ENCODE measurements at places on chromosomes 12 and 14. TPM values are rescaled to one million over a fixed set of nuclear protein-coding genes. Genes with fewer than 3 reads are reported as not detected.

GRCh38 chr12:68585966-68586365 is 24.7 kb upstream of the RAP1B start:
- no peak for DNase-seq

DNA sequence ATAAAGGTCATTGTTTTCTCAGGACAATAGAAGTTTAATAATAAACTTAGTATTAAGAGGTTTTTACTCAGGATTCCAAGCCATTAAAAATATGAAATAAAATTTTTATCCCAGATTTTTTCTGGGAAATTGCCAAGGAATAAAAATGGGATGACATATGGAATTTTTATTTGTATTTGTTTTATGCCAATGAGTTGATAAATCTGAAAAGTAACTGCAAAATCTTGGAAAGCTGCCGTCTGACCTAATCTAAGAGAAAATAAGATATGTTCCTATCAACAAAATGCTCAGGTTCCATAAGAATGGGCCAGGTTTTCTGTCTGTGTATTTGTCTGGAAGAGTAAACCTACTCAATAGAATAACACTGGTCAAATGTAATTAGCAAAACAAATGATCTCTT is 22.2 kb upstream of the KERA start:
- DNase-seq, result no peak

GRCh38 chr12:68896881-68897540 is 36.0 kb downstream of the CPM start:
- DNase-seq, result no peak

The ACOT6 gene
- not detected for total RNA-seq

The KRT2 gene
- total RNA-seq, result not detected

DNA sequence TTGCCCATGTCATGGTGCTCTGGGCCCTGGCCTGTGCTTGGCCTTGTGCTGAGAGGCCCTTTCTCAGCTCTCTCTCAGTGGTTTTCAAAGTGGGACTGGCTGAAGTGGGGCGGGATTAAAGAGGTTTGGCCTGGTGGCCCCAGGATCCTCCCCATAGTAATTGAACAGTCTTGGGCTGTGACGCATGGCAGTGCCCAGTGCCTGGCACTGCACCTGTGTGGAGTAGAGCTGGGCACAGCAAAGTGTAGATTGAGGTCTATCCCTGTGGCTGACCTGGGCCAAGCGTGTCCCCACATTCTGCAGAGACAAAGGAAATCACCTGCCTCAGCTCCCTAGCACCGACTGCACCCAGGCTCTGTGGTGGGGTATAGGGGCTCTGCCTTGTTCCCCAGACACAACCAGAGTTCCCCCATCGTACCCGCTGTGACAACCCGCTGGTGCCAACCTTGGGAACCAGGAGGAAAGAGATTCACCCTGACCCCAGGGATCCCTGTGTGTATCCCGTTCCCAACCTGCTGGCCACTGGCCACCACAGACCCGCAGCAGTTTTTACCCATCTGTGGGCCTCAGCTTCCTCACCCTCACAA is 9.9 kb upstream of the CYP46A1 start:
- DNase-seq, result no peak

The PTPRB gene
- total RNA-seq, result 112 TPM

DNA sequence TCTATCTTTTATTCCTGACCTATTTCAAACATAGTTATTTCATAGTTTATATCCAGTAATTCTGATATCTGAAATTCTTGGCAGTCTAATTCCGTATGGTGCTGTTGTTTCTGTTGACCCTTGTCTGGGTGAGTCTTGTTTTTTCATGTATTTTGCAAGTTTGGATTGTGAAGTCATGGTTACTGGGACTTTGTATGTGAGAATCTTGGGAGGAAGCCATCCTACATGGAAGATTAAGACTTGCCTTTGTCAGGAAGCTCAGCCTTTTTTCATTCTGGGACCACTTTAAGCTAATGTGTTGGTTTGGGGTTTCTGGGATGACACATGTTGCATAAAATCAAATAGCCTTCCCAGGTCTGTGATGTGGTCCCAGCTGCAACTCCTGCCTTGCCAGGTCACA is 191.6 kb upstream of the E2F7 start:
- DNase-seq, result no peak

DNA sequence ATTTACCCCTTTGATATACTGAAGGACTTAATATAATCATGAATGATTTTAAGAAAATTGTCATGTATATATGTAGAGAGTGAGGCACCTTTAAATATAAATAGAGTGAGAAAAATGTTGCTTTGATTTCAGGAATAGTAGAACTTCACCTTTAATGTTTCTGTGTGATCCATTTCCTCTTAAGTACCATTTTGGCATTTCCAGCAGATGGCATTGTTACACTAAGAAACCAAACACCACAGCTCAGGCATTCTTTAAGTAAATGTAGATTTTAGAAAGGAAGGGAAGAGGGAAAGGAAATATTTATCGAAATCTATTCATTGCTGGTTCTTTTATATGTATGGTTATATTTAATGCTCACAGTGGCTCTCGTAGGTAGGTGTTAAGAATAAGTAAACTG is 556.7 kb upstream of the FBXO33 start:
- DNase-seq, result peak; percentile 2

The NOXRED1 gene
- total RNA-seq, result 0.20 TPM

DNA sequence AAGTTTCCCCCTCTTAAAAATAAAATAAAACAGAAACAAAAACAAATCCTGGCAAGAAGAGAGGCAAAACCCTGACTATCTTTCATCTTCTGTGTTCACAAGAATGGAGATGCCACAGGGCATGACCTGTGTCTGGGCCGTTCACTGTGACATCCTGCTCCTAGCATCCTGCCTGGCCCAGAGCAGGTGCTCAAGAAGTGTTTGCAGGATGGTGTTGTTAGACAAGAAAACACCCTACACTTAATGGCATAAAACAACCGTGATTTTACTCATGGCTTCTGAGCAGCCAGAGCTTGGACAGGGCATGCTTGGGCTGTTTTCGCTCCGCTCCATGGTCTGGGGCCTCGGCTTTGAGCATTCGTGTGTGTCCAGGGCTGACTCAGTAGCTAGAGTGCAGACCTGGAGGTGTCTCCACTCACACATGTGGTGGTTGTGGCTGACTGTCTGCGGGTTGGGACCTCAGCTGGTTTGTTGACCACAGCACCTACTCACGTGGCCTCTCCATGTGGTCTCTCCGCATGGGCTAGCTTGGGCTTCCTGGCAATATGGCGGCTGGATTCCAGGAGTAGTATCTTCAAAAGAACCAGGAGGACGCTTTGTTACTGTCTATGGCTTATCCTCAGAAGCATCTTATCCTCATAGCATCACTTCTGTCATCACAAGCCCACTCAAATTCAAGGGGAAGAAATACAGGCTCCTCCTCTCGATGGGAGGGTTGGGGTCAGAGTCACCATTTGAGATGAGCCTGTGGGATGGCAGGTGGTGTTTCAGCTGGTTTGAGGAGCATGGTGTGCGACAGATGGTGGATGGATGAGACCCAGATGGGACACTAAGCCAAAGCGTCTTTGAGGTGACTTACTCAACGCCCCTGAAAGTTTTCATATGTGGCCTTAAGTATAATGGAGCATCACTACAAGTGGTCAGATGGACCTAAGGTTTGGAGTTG is 33.2 kb upstream of the FZD10 start:
- DNase-seq, result no peak

DNA sequence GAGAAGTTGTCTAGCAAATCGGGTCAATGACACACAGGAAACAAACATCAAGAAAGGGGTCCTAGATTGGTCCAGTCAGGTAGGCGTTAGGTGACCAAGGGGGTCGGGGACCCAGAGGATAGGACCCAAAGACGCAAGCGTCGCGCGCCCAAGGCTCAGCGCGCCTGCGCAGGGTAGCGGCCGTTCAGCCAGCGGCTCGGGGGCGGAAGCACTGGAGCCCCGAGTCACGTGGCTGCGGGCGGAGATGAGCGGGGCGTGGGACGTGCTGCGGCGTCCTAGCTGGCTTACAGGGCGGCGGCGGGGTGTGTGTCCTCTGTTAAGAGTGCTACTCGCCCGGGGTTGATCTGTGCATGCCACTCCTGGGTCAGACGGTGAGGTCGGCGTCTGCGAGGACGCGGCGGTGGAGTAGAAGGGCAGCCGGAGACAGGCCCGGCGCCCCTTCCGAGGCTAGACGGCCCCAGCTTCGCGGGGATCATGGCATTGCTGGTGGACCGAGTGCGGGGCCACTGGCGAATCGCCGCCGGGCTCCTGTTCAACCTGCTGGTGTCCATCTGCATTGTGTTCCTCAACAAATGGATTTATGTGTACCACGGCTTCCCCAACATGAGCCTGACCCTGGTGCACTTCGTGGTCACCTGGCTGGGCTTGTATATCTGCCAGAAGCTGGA is at the start of gene SLC35E3:
TSS of gene SLC35E3 (plus strand) at position 273 of the 668 bp plus-strand sequence. CDS start at position 475, 202 bp downstream.
- peak; percentile 91 for DNase-seq

The SMAGP gene
- total RNA-seq, result 9.8 TPM

GRCh38 chr12:8566525-8566924 is 25.8 kb upstream of the CLEC4E start:
- DNase-seq, result no peak

DNA sequence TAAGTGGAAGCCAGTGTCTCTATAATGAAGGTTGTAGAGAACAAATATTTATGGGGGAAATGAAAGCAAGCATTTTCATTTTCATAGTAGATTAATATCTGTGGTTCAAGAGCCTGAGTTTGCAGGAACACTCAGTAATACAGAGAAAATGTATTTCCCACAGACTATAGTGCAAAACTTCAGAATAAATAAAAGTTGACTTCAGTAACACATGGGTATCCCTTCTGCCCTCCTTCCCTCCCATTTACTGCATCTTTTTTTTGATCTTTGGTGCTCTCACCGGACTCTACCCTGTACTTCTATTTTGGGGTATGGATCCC is 75.3 kb upstream of the AMN1 start:
- DNase-seq, result no peak

DNA sequence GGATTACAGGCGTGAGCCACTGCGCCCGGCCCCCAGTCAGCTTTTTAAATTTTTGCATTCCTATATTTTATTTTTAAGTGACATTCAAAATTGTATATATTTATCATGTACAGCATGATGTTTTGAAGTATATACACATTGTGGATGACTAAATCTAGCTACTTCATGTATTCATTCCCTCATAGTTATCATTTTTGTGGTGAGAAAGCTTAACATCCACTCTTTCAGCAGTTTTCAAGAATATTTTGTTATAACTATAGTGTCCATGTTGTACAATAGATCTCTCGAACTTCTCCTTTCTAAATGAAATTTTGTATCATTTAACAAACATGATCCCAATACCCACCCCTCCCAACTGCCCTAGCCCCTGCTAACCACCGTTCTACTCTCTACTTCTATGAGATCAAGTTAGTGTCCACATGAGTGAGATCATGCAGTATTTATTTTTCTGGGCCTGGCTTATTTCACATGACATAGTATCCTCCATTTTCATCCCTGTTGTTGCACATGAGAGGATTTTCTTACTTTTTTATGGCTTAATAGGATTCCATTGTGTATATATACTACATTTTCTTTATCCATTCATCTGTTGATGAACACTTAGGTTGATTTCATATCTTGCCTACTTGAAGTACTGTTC is 8.8 kb upstream of the HEBP1 start:
- no peak for DNase-seq

DNA sequence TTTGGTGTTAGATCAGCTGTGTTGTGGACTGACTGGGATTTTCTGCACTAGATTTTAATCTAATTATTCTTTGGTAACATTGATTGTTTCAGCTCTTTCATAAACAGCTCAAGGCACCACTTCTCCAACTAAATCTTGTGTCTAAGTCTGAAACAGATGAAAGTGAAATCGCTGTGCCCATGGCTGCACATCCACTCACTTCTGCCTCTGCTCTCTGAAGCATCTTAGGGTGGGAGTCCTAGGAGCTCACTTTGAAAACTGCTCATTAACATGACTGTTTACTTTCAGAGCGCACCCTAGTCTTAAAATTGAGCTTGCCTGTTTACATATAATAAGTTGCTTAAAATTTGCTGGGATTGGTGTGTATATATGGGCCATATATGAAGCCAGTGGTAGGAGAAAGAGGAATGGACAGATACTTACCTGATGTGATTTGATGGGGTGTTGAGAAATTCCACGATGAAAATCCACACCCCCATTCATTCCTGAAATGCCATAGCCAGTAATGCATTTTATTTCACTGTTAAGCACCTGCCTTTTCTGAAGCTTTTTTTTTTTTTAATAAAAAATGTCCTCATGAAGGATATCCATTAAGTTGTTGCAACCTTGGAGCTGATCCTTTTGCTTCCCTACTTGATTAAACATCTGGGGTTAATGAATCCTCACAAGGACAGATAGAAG is 52.8 kb downstream of the PPFIBP1 start:
- no peak for DNase-seq

DNA sequence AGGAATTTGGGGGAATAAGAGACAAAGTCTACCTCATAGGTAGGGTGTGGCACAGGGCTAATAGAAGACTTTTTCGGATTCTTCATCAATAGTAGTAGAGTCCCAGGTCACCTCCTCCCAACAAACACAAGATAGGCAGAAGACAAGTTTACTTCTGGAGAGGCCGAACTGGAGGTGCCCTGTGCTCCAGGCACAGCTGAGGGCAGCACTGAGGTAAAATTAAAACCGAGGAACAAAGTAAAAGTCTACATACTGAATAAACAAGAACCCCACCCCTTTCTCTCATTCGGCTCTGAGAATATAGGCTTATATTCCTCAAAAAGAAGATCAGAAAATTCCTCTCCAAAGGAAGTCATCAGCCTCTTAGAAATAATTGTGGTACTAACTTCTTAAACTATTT is 161.5 kb downstream of the SEC23A start:
- no peak for DNase-seq

GRCh38 chr12:124296295-124296915 is 1.5 kb downstream of the RFLNA start:
- no peak for DNase-seq

The ANKS1B gene
- 0.20 TPM for total RNA-seq

- DNase-seq, result no peak
Observed at GRCh38 chr12:132061197-132061596, 82.9 kb downstream of the DDX51 start.

- peak; percentile 83 for DNase-seq
Observed at GRCh38 chr12:106975993-106976658, 10.8 kb downstream of the MTERF2 start.
